ENCODE measurements at places on chromosomes 4 and X.
A peak's percentile ranks its signal among the peaks of the same experiment; 100 is the strongest.

- DNase-seq: peak; percentile 67
These were observed 66.4 kb downstream of the JADE3 start for GRCh38 chrX:46978341-46979291.

- DNase-seq: no peak
These were observed 117.3 kb downstream of the ENPP6 start for GRCh38 chr4:184100297-184100885.

- DNase-seq: no peak
These were observed 55.5 kb downstream of the TRAPPC11 start for GRCh38 chr4:183714626-183715025.

DNA sequence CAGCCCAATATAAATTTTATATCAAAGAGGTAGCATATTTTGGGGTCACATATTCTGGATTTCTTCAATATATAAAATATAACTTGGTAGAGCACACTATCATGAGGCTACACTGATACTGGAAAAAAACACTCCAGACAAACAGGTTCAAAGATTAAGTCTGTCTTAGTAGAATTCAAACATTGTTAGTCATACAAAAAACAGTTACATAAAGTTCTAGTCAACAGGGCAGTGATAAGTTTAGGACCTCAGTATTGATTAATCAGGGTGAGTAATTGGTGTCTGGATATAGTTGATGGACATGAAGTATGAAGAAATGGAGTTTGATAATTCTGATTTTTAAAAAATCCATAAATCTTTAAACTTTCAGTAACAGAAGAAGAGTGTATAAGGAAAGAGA is 1291.3 kb downstream of the FSTL5 start:
- DNase-seq: no peak

GRCh38 chr4:113101669-113102068 is 52.2 kb downstream of the ANK2 start:
- DNase-seq: no peak

GRCh38 chr4:110917835-110918234 is 295.0 kb upstream of the PITX2 start:
- no peak for DNase-seq

DNA sequence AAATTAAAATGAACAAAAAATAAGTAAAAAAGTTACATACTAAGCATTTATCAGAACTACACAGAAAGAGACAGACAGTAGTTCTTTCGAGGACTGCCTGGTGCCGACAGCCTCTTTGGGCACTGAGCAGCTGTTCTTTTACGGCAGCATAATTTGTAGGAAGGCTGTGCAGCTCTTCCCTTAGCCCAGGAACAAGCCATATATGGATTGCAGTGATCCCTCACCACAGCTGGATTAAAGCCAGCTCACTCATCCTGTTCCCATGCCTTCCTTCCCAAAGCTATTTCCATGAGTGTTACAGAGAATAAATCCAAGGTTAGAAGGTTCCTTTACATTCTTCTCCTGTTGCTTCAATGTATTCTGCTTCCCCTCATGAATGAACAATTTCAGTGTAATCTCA is 71.7 kb downstream of the DDX60L start:
- DNase-seq: no peak

DNA sequence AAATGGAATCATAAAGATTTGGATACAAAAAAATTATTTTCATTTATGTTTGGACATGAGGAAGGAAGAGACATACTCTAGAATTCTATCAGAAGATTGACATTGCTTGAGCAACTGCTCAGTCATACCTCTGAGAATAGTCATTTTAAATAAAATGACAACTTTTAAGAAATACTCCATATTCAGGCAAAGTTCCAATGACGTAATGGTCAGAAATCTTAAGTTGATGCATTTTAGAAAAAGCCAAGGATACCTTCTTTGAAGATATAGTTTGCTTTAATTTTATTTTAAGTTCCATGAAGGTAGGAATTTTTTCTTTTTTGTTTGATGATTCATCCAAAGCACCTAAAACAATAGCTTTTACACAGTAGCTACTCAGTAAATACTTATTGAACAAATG is 110.3 kb upstream of the ATOH1 start:
- no peak for DNase-seq

- no peak for DNase-seq
These were observed 38.1 kb downstream of the FGFRL1 start for GRCh38 chr4:1049591-1049905.

- DNase-seq: no peak
These were observed 127.9 kb upstream of the MAP3K15 start for GRCh38 chrX:19643203-19643602.

DNA sequence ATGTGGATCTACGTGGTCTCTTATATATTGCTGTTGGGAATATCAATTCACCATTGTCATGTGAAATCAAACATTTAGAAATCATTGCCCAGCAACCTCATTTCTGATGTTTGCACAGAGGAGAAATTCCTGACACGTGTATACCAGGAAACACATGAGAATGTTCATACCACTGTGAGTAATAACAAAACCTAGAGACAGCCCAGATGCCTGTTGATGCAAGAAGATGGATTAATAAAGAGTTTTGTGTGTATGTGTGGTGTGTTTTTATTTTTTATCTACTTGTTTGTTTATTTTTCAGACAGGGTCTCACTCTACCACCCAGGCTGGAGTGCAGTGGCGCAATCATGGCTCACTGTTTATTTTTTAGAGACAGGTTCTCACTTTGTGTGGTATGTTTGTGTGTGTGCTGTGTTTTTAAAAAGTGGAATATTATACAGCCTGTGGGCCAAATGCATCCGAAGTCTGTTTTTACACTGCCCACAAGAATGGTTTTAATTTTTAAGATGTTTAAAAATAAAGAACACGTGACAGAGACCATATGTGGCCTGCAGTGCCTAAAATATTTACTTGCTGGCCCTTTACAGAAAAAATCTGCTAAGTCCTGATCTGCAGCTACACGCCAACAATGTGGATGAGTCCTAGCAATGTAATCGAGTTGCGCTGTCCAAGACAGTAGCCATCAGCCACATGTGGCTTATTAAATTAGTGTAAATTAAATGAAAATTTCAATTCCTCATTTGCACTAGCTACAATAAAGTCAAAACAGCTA is 39.2 kb downstream of the TXLNG start:
- no peak for DNase-seq

- peak; percentile 43 for DNase-seq
These were observed 22.8 kb upstream of the PDE6B start for GRCh38 chr4:602559-602942.

DNA sequence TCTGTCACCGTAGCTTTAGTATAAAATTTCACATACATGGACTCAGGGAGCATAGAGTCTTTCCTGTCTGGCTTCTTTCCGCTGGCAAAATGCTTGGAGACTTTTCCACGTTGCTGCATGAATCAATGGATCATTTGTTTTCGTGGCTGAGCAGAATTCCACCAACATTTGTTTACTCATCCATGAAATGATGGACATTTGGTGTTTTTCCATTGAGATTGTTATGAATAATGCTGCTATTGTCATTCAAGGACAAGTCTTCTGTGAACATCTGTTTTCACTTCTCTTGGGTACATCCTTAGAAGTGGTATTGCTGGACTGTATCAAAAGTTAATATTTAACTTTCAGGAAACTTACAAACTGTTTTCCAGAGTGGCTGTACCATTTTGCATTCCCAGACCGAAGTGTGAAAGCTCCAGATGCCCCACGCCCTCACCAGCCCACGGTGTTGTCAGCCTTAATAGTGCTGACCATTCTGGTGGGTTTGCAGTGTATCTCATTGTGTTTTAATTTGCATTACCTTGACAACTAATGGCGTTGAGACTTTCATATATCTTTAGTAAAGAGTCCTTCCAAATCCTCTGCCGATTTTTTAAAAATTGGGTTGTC is 5.8 kb upstream of the TMEM271 start:
- no peak for DNase-seq

DNA sequence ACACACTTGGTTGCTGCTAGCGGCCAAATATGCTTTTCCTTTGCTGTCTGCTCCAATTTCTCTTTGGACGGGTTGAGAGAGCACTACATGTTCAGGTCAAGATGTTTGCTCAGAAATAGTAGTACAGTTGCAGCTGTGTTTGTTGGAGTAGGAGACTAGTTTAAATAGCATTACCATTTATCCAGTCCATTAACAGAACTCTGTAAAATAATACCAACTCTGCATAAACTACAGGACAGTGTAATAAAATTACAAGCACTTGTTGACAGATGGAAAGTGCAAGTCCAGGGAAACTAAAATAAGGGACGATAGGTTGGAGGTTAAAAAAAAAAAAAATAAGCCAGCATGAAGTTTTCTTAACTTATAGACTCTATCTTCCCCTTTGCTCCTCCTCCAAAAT is 20.2 kb downstream of the SLIT2 start:
- DNase-seq: no peak

GRCh38 chr4:184313702-184314659 is 96.3 kb upstream of the ENPP6 start:
- DNase-seq: no peak

- DNase-seq: no peak
These were observed 283.9 kb upstream of the GPC4 start for GRCh38 chrX:133699023-133699728.

- no peak for DNase-seq
These were observed 13.9 kb downstream of the TCEANC start for GRCh38 chrX:13666836-13667235.

DNA sequence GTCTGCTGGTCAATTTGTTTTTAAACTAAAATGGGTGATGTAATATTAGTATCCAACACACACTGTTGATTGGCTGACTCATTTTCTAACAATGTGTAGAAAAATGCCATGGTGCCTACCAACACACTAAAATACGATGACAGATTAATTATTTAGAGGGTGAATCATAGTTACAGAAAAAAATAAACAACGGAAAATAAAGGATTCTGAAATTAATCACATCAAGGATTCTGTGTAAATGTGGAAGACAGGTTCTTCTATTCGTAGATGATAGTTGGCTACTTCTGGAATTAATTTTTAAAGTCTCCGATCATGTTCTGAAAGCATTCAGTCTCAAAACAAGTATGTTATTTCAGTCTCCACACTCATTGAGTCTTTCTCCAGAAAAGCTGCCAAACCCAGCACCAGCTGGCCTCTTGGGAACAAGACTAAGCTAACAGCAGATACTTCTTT is 8.2 kb upstream of the IQCM start:
- no peak for DNase-seq

GRCh38 chr4:188374871-188375270 is 235.6 kb downstream of the TRIML1 start:
- no peak for DNase-seq

DNA sequence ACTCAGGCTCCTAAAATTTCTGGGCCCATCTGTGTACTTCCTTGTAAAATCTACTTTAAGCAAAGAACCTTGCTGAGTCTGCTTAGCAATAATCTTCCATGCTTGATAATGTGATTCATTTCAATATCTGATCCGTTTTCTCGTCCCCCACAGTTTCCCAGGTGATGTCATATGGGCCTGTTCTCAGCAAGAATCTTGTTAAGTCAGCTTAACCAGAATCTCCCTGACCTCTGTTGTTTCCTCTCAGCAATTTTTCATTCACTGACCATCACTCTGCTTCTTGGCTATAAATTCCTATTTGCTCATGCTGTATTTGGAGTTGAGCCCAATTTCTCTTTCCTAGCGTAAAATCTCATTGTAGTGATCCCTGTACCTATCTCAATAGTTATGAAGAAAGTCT is 13.9 kb downstream of the CSN2 start:
- no peak for DNase-seq

DNA sequence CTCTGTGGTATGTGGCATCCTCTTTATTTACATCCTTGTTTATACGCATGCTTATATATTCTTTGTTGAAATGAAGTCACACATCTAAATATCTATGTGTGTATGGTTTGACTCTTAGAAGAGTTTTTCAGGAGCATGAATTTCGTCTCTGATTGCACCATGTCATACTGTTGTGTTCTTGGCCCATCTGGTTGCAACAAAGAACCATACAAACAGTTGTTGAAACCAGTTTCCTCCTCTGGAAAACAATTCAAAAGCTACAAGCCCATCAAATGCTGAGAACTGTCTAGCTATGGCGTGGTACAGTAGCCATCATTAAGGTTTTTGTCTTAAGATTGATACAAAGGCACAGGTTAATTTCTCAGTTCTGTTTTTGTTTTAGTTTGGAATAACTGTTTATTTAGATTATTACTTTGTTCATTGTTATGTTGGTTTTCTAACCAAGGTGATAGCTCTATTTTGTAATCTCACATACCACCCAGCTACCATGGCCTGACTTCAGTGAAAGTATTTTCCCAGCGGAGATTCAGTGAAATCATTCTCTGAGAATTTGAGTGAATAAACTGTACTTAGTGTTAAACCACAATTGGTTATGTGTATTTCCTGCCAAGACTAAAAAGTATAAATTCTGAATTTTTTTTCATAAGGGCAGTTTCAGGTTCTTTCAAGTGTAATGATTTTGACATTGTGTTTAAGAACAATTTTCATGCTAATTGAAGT is 91.0 kb downstream of the ARHGAP24 start:
- no peak for DNase-seq

GRCh38 chrX:123773258-123773988 is 40.6 kb upstream of the THOC2 start:
- no peak for DNase-seq

- DNase-seq: no peak
These were observed 446.3 kb upstream of the FRG1 start for GRCh38 chr4:189494407-189494806.
